NCI-H146 (cell line): ENCODE measurements at places on chromosomes 6 and 20.

DNA sequence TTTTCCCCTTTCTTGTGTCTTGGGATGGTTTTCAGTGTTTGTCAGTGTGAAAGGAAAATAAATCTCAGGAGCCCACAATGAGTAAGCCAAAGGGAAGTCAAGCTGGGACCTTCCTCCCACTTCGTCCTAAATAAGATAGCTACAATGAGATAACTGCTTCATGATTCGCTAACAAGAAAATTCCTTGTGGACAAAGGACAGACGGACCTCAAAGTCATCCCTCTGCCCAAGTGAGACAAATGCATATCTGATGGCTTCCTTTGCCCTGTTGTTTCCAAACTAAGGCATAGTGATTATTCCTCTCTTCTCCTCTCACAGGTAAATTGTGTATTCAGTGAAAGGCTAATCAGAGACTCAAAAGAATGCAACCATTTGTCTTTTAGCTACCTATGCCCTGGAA, 26.1 kb upstream of the ADTRP start:
- no peak for DNase-seq

GRCh38 chr6:153790876-153791473, 248.1 kb upstream of the OPRM1 start:
- DNase-seq, result peak; percentile 10

DNA sequence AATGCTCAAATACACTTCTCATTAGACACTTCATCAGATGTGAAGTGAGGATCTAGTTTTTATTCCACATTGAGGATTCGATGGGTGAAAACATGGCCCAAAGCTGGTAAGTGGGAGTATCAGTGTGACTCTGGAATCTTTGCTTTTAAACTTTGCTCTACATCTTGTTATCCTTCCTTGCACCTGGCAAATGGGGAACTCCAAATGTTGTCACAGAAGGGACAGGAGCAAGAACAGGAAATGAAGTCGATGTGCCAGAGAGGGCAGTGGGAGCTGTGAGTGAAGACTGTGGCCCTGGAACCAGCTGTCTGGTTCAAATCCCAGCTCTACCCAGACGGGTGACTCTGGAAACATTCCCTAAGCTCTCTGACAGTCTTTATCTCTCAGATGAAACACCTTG, 86.7 kb upstream of the AGPAT4 start:
- DNase-seq, result no peak

DNA sequence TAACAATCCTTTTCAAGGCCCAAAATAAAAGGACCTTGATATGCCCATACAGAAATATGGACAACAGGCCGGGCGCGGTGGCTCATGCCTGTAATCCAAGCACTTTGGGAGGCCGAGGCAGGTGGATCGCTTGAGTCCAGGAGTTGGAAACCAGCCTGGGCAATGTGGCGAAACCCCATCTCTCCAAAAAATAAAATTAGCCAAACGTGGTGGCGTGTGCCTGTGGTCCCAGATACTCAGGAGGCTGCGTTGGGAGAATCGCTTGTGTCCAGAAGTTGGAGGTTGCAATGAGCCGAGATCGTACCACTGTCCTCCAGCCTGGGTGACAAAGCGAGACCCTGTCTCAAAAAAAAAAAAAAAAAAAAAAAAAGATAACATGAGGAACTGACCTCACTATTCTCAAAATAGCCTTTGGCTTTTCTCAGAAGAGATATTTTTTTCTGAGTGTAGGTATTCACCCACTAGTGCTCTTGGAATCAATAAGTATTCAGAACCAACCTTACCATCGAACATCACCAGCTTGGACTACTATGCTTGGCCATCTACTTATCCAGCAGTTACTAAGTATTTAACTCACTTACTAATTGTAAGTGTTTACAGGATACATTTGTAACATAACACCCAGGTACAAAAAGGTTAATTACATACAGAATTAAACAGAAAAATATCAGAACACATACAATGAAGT, 99.2 kb downstream of the OR2B2 start:
- peak; percentile 50 for DNase-seq

DNA sequence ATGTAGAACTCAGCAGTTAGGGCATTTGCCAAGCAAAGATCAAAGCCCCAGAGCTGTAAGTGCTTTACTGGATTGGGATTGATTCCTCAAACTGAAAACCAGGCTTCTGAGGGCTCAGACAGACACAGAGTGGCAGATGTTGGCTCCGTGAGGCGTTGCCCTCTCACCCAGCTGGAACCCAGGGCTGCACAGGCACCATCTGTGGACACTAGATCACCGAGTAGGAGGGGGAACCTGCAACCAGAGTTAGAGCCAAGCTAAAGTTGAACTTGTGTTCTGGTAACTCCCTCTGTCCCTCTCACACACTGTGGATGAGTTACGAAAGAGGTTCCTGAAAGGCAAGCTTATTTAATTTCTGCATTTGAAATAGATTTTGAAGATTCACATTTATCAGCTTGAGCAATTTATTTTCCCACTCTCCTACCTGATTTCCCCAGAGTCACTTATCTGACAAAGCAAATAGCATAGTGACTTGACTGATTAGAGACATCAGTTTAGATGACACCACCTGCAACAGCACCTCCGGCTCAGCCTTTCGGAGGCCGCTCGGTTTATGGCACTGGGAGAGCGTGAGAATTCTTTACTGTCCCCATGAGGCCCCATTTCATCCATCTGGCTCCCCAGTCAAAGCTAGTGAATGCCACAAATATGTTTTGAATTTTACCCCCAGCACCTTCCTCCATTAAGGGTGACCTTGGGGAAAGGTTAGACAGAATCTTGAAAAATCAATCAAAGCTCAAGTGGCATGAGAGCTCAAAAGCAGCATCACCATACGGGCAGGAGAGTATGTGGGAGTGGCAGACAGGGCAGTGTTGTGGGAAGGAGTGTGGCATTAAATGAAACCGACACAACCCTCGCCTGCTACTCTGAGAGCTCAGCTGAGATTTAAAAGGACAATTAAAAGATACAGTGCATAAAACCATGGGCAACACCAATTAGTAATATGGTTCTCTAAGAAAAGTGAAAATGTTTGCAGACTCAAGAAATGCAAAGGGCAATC, 48.5 kb downstream of the RPF2 start:
- DNase-seq, result no peak

- DNase-seq, result no peak
Observed at GRCh38 chr6:170122651-170123050, 168.2 kb downstream of the DLL1 start.

DNA sequence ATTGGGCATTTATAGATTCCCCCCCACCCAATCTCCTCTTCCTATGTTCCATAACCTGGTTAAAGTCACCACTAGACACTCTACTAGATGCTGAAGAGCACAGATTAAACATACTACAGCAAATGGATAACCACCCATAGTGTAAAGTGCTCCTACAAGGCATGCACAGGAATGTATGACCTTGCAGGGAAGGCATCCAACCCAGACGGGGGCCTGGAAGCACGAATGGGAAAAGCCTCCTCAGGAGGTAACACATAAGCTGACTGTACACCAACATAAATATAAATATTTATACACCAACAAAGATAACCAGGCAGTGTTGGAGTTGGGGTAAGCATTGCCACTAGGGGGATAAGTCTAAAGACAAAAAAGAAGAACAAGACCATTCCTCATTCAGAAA, 691.7 kb downstream of the GRIK2 start:
- DNase-seq, result no peak

- no peak for DNase-seq
Observed at GRCh38 chr6:117169781-117170281, 95.5 kb upstream of the VGLL2 start.

GRCh38 chr6:30963641-30964040, 19.9 kb upstream of the MUC21 start:
- no peak for DNase-seq

GRCh38 chr6:84123186-84123585, 89.6 kb downstream of the MRAP2 start:
- no peak for DNase-seq

DNA sequence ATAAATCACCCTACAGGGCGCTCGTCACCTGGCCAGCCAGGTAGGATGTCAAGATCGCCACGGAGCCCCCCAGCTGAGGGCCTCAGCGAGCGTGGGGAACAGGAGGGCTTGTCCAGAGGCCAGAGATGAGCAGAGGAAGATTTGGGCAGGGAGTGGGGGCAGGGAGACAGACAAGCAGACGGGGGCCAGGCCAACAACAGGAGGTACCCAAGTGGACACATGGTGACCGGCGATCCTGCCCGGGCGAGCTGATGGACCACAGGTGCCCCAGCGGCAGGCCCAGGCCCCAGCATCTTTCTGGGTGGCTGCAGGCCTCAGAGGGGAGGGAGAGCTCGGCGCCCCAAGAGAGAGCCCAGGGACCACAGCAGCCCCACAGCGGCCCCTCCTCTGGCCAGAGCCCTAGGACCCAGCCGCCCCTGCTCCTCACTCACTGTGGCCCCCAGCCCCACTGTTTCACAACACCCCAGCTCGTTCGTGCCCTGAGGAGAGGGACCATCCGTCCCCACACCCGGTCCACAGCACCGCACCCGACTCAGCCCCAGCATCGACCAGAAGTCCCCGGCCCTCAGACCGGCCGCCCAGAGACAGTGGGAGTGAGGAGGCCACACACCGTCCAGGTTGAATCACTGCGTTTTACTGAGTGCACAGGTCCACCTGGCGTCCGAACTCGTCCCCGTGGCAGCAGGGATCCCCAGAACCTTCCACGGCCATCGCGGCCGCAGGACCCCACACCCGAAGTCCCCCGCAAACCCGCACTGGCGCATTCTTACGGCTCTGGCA, 38.6 kb upstream of the CHRNA4 start:
- DNase-seq, result no peak

- no peak for DNase-seq
Observed at GRCh38 chr6:150332939-150333584, 35.8 kb upstream of the IYD start.

DNA sequence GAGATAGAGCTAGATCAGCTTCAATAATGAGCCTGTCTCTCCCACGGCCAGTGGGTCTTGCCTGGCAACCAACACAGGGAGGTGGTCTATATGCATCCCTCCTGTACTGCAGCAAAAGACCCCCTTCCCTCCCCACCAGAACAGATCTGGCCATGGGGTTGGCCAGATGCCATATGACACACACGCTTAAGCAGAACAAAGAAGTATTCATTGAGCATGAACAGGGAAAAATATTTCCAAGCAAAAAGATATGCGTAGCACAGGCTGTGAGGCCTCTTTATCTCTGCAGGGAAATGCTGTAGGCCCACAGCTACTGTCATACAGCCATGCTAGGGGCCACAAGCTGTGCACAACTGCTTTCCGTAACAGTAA, 73.4 kb upstream of the NRSN1 start:
- DNase-seq, result no peak

DNA sequence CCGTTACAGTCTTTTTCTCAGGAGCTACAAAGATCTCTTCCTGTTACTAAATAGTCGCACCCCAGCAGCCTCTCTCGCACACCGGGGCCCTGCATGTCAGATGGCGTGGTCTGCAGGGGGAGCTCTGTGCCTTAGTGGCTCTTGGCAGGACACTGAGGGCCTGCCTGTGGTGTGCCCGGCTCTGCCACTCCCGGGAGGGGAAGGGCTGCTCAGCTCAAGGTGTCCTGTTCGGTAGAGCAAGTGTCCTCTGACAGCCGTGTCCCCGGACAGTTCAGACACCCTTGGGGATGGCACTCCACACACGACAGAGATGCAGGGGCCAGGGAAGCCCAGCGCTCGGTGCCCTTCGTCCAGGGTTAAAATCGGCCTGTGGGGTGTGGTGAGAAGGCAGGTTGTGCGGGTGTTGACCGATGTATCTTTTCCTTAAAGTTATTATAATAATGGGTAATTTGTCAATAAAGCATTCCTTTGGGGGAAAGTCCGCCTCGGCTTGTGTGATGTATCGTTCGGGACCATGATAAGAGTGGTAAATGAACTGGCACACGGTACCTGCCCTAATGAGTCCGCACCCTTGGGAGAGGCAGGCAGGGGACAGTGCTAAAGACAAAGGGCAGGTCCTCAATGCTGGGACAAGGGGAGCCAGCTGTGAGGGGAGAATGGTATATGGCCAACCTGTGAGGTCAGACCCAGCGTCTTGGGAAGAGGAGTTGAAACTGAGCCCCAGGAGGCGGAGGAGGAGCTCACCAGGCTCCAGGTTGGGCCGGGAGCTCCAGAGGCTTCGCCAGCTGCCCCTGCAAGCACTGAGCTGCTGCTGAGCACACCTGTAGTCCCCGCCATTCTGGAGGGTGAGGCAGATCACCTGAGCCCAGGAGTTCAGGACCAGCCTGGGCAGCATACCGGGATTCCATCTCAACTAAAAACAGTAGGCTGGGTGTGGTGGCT, 3.6 kb upstream of the DNAJC5 start:
- no peak for DNase-seq

DNA sequence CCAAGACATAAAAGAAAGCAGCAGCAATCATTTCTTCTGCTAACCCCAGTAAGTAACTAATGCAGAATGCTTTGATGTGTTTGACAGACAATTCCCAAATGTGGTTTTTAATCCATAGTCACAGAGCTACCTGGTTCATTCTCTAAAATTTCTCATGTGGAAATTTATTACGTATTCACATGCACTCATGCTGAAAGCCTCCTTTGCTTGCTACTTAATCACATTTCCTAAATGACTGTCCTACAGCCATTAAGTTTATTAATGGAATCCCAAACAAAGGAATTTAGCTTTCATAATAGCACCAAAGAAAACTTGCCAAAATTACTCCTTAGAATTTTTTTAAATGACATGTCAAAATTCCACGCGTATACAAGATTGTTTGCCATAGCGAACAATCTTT, 68.6 kb upstream of the MCHR2 start:
- no peak for DNase-seq

GRCh38 chr20:15289337-15289736, 951.9 kb upstream of the FLRT3 start:
- DNase-seq, result no peak

GRCh38 chr6:141550471-141550870, 582.3 kb upstream of the GJE1 start:
- DNase-seq, result no peak

DNA sequence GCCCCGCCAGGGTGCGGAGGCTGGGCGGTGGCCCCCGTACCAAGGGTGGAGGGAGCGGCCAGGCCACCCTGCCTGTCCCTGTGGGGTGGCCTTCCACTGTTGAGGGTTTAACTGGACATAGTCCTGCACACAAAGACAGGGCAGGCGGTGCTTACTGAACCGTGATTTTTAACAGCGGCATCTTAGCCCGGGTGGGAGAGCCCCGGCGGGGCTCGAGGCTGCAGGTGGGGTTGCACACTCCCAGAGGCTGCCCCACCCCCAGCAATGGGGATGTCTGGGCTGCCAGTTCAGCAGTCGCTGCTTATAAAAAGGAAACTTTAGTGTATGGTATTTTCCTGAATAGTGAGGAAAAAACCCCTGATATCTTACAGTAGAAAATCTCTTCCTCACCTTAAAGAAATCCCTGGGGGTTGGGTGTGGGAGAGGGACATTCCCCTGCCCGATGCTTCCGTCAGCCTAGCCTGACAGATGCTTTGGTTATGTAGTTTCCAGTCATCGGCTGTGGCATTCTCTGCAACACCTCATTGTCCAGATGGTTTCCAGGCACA, 79.4 kb downstream of the IRF4 start:
- no peak for DNase-seq
